ENCODE measurements at places on chromosomes 4 and X. TPM values are rescaled to one million over a fixed set of nuclear protein-coding genes. Genes with fewer than 3 reads are reported as not detected.

- H3K36me3 ChIP-seq, result no peaks in the 10 kb centered on the region
- H3K27ac ChIP-seq, result no peak overlapping the region
- no peaks in the 10 kb centered on the region for H3K27me3 ChIP-seq
Observed at GRCh38 chrX:55919367-55920221, 202.0 kb downstream of the RRAGB start.

Gene UCHL1
- total RNA-seq, result 0.41 TPM

GRCh38 chrX:112081781-112082652 lies 559 bp downstream of the TRPC5 start:
- H3K27ac ChIP-seq, result no peak overlapping the region
- DNase-seq, result no peak
- H3K4me1 ChIP-seq, result no peaks in the 10 kb centered on the region

GRCh38 chrX:19334945-19335626 lies 8.6 kb upstream of the PDHA1 start:
- H3K27me3 ChIP-seq, result no peaks in the 10 kb centered on the region
- no peaks in the 10 kb centered on the region for H3K4me1 ChIP-seq
- no peak for DNase-seq
- no peak overlapping the region for H3K27ac ChIP-seq

Gene TBC1D8B
- total RNA-seq, result 3.8 TPM

- H3K27me3 ChIP-seq, result no peaks in the 10 kb centered on the region
- no peak overlapping the region for H3K4me3 ChIP-seq
- no peak overlapping the region for H3K27ac ChIP-seq
- H3K36me3 ChIP-seq, result no peaks in the 10 kb centered on the region
- H3K4me1 ChIP-seq, result no peaks in the 10 kb centered on the region
- DNase-seq, result no peak
Observed at GRCh38 chrX:106170318-106170717, 2.2 kb downstream of the PWWP3B start.

DNA sequence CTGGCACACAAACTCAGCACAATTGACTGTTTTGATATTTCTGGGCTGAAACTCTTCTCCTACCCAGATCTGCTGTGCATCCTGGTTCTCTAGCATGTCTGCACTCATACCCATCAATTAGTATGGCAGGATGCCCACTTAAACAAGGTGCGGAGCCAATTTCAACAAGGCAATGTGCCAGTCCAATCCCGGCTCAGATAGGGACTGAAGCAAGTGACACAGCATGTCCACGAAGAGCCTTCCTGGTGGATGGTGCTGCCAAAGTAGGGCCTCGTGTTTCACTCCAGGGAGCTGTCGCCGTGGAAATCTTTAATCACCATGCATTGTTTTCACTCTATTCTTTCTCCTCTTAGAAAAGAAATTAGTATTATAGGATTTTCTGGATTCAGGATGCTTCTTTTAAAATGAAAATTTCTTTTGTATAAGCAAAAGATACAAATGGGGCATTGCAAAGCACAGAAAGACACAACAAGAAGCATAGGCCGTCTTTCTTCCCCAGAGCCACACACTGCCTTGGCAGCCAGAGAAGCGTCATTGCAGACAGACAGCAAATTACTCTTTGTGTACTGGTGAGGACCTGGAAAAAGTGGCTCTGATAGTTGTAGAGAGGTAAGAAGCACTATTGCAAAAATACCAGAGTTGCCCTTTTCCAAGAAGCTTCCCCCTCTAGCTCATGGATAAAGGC lies 40.6 kb upstream of the LSM6 start:
- H3K4me1 ChIP-seq, result no peaks in the 10 kb centered on the region
- H3K27me3 ChIP-seq, result no peaks in the 10 kb centered on the region
- no peak for DNase-seq
- no peak overlapping the region for H3K4me3 ChIP-seq

Measured in CD4-positive, alpha-beta memory T cell (primary cell).